ENCODE measurements at places on chromosomes 6 and 20. TPM values are rescaled to one million over a fixed set of nuclear protein-coding genes. Genes with fewer than 3 reads are reported as not detected.
A peak's percentile ranks its signal among the peaks of the same experiment; 100 is the strongest.

Gene SLC4A11
- total RNA-seq = 1.6 TPM

Gene NKAIN4
- total RNA-seq = not detected

- no peaks in the 10 kb centered on the region for H3K36me3 ChIP-seq
- no peak for DNase-seq
- H3K27me3 ChIP-seq = no peaks in the 10 kb centered on the region
- H3K4me3 ChIP-seq = no peak overlapping the region
- no peak overlapping the region for H3K27ac ChIP-seq
- H3K4me1 ChIP-seq = no peaks in the 10 kb centered on the region
These were observed 66.7 kb downstream of the ELOVL2 start for GRCh38 chr6:10977231-10977968.

DNA sequence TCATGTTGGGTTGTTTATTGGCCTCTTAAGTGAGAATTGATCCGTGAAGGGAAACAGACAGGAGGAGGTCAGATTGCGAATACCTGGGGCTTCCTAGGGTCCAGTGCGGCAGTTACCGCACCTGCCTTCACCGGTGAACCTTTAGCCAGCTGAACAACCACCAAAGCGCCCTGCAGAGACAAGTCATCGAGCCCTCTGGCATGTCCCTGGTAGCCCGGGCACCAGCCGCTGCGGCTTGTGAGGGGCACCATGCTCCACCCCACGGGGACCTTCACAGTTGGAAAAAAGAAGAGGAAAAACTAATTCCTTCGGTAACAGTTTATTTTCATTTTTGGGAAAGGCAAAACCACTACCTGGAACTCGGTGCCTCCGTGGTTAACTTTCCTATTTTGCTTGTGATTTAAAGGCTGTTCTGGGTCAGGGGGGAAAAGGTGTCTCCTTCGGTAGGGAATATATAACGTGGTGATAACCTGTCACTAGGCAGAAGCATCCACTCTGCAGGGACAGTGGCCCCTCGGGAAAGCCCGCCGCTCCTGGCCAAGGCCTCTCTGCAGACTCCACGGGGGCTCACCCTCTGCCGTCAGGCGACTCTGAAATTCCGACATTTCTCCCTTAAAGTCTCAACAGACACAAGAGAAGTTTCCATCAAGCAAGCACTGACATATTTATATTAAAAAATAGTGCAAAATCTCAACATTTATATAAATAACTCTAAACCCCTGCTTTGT is 30.7 kb upstream of the ZBP1 start:
- peaks cover 18% of the 10 kb centered on the region for H3K27me3 ChIP-seq
- no peak overlapping the region for H3K27ac ChIP-seq
- peaks cover 5% of the 10 kb centered on the region for H3K4me1 ChIP-seq
- no peaks in the 10 kb centered on the region for H3K36me3 ChIP-seq

GRCh38 chr6:130215526-130215925 is 7.2 kb downstream of the SAMD3 start:
- peak; percentile 74 for DNase-seq
- peaks cover 65% of the 10 kb centered on the region for H3K36me3 ChIP-seq
- H3K27ac ChIP-seq = peak overlapping the region; percentile 79
- peaks cover 68% of the 10 kb centered on the region for H3K4me1 ChIP-seq
- peak overlapping the region; percentile 69 for H3K4me3 ChIP-seq

GRCh38 chr20:43046966-43047365 is 142.7 kb downstream of the PTPRT start:
- no peaks in the 10 kb centered on the region for H3K27me3 ChIP-seq
- no peaks in the 10 kb centered on the region for H3K4me1 ChIP-seq
- no peak overlapping the region for H3K27ac ChIP-seq
- no peaks in the 10 kb centered on the region for H3K36me3 ChIP-seq
- H3K4me3 ChIP-seq = no peak overlapping the region

DNA sequence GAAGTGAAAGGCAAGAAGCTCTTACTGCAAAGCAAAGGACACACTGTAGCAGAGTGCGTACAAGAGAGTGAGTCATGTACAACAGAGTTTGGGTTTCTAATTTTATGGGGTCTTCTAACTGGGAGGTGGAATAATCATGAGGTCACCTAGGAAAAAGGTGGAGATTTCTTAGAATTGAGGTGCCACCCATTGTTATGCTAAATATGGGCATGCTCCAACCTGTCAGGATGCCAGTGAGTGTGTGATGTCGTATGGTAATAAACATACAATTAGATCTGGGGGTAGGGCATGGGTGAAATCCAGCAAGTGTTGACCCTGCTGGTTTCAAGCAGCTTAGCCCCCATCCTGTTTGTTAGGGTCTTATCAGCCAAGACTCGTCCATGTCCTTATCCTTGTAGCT is 46.6 kb downstream of the OR2B6 start:
- no peaks in the 10 kb centered on the region for H3K36me3 ChIP-seq
- no peak overlapping the region for H3K27ac ChIP-seq
- H3K27me3 ChIP-seq = peaks cover 7% of the 10 kb centered on the region
- H3K4me1 ChIP-seq = no peaks in the 10 kb centered on the region
- no peak for DNase-seq

- peaks cover 21% of the 10 kb centered on the region for H3K27me3 ChIP-seq
- no peak overlapping the region for H3K4me3 ChIP-seq
- no peak overlapping the region for H3K27ac ChIP-seq
- no peaks in the 10 kb centered on the region for H3K36me3 ChIP-seq
These were observed 126.7 kb downstream of the UNC5CL start for GRCh38 chr6:40912158-40912946.

DNA sequence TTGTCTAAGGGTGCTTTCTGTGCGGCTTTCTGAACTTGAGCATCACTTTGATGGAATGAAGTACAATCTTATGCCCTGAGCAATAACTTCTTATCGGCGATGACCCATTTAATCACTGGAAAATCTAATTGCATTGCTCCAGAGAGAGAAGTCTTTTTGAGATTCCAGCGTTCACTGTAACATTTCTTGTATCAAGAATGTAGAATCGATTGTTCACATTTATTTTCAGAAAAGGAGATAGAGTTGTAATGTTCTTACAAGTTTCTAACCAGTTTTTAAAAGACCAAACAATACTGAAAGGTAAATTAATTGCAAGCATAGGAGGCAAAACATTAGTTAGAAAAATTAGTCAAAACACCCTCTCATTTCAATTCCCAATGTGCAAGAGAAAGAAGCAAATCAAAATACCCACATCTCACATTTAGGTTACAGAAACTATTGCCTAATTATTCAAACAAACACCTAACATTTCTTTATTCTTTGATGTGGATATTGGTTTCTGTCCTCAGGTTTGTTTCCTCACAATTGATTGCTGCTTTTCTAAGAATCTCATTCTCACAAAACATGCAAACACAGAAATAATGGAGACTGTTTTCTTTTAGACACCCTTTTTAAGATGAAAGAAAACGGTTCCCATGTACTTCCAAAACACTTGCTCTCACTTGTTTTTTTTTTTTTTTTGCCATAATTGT is 14.8 kb upstream of the PRDM13 start:
- peaks cover 33% of the 10 kb centered on the region for H3K4me1 ChIP-seq
- DNase-seq = no peak
- H3K27me3 ChIP-seq = peaks cover 76% of the 10 kb centered on the region
- H3K27ac ChIP-seq = no peak overlapping the region
- H3K36me3 ChIP-seq = no peaks in the 10 kb centered on the region
